HFF-Myc (cell line): ENCODE measurements at places on chromosomes 3 and 15.

DNA sequence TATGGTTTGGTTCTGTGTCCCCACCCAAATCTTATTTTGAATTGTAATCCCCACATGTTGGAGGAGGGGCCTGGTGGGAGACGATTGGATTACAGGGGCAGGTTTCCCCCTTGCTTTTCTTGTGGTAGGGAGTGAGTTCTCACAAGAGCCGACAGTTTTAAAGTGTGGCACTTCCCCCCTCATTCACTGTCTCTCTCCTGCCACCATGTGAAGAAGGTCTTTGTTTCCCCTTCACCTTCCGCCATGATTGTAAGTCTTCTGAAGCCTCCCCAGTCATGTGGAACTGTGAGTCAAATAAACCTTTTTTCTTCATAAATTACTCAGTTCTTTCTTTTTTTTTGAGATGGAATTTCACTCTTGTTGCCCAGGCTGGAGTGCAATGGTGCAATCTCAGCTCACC is 124.9 kb downstream of the IQCH start:
- no peak for DNase-seq

- DNase-seq, result no peak
Observed at GRCh38 chr3:139187648-139188047, 143.0 kb upstream of the PRR23C start.

- no peak for DNase-seq
Observed at GRCh38 chr3:27319847-27320526, 49.2 kb downstream of the NEK10 start.

- DNase-seq, result no peak
Observed at GRCh38 chr3:196202516-196202970, 8.7 kb downstream of the ZDHHC19 start.

GRCh38 chr15:36901012-36901411 is 199.3 kb downstream of the MEIS2 start:
- DNase-seq, result no peak

- DNase-seq, result no peak
Observed at GRCh38 chr3:9944271-9944670, 7.9 kb downstream of the PRRT3 start.

DNA sequence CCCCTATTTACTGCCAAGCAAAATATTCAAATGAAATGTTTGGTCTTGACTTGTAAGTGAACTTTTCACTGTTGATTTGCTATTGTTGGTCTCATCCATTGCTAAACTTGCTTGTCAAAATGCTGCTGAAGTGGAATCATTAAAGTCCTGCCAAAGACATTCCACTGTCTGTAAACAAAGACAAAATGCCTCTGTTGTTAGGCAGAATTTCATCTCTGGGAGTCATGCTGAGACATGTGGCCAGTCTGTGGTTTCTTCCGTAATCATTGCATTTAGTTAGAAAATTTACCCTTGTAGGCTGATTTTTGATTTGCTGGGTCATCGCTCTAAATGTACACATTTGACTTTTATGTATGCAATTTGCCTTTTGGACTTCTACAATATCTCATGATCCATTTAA is 577.7 kb downstream of the MECOM start:
- DNase-seq, result peak; percentile 87

DNA sequence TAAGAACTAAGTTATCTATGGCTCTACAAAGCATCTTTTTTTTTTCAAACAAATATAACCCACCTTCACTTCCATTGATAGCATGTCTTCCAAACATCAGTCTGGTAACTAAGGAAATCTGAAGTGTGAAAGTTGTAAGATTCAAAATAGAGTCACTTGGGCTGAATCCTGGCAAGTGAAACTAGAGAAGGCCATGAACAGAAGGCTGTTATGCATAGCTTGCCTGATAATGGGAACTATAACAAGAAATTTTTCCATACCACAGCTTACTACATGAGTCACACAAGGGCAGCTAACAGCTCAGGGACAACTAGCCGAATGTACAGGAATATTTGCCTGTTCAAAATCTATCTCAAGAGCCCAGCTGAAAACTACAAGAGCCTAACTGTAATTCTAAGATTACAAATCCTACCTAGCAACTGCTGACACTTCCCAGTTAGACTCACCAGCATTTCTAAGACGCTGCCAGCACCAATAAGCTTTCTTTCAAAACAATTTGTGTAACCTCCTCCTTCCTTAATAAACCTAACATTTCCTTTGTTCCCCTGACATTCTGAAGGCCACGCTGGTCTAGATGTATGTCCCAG is 1066.5 kb downstream of the PLOD2 start:
- DNase-seq, result peak; percentile 27

- no peak for DNase-seq
Observed at GRCh38 chr3:42098171-42098570, 7.0 kb downstream of the TRAK1 start.

- no peak for DNase-seq
Observed at GRCh38 chr15:98896002-98896721, 111.4 kb downstream of the PGPEP1L start.

DNA sequence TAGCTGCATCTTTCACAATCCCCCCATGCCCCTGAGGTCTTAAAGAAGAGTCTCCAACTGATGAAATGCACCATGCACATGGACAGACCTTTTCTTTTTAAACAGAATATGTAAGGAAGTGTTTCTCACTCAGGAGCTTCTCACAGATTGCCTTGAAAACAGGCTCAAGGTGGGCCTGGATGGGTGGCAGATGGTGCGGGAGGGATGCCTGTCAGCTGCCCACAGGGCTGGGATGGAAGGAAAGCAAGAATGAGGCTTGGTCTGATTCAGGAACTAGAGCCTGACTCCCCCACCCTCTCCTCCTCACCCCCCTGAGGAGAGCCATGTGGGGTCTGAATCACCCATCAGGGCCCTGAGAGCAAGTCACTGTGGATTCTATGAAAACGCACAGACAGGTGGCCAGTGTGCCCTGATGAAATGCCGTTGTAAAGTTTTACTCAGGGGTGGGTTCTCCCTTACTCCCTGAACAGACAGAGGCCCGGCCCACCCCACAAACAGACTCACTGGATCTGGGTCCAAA is 67.2 kb downstream of the UMPS start:
- DNase-seq, result no peak

DNA sequence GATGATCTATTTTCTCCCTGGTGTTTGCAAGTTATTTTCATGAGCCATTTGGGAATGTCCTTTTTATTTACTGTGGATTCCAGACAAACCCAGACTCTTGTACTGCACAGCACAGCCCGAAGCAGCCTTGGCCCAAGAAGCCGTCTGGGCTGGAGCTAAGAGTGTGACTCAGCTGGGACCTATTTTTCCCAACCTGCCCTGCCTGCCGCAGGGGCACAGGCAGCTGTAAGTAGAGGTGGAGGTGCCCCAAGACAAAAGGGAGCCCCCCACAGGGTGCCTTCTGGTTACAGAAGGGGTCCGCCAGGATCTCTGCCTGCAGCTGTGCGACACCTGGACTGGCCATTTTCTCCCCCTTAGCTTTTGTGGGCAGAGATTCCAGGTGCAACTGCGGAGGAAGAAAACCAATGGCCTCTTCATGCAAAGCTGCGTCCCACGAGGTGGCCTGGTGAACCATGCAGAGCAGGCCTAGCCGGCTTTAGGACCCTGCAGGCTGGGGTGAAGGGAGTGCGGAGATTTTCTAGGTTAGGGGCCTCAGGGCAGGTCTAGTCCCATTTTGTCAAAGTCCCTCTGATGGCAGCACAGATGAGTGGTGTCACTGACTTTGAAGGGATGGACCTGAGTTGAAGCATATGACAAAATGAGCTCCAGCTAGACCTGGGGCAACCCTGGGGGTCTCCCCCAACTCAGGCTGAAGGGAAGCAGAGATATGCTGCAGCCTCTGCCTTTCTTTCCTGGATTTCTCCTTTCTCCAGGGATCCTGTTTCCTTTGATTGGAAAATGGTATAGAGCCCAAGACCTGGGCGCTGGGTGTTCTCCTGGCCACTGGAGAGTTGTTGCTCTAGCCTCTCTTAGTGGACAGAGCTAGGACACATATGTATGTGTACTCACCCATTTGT is 131.2 kb downstream of the KLF13 start:
- DNase-seq, result no peak

DNA sequence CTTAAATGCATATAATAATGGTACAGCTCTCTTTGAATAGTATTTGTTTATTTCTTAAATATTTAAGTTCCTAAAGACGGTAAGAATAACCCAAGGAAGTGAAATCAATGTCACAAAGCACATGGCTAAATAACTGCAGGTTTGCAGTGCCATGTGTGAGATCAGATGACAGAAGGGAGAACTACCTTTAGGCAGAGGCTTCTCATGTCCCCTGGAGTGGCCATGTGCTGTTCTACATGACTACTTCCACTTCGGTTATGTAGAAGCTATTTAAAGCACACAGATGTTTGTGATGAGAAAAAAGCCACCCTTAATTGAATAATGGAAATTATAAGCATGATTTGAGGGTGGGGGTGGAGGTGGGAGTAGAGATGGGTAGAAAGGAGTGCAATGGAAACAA is 109.1 kb downstream of the UBE3A start:
- DNase-seq, result no peak

- no peak for DNase-seq
Observed at GRCh38 chr3:151301787-151302186, 14.8 kb downstream of the GPR87 start.

DNA sequence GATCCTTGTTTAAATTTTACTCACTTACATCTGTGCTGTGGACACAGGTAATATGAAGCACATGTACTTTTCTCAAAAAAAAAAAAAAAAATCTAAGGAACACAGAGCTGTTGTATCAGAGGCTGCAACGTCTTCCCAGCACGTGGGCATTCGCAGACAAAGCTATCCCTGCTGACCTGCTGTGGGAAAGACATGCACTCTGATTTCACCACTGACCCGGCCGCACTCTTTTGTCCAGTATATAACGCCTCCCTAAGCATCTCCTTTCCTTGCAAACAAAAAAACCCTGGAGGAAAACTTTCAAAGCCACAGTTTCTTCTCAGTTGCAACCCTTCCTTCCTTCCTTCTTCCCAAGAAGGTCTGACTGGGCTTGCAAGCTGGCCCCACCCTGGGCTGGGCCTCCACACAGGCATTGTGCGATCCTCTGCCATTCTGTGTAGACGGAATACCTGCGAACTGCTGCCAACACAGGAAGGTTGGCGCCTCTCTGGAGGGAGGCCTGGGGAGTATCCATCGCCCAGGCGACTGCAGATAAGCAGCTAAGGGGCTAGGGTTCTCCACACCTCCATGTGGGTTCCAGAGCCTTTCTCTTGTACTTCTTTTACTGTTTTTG is 50.8 kb downstream of the SLC12A8 start:
- DNase-seq, result no peak
